Fibroblast of the aortic adventitia (primary cell): ENCODE measurements at places on chromosomes 1 and 21.

DNA sequence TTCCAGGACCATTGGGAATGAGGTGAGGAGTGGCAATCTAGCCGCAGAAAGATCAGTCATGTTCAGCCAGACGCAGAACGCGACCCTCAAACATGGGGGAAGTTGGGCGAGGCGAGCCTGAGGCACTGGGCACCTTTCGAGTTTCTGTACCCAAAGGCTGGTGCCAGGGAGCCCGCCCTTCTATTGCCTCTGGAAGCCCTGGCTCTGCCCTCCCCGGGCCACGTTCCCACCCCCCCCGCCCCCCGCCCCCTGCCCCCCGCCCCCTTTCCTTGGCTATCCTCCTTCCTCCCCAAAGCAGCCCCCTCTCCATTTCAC is 2.2 kb upstream of the ZBTB7B start:
- no peak for DNase-seq

DNA sequence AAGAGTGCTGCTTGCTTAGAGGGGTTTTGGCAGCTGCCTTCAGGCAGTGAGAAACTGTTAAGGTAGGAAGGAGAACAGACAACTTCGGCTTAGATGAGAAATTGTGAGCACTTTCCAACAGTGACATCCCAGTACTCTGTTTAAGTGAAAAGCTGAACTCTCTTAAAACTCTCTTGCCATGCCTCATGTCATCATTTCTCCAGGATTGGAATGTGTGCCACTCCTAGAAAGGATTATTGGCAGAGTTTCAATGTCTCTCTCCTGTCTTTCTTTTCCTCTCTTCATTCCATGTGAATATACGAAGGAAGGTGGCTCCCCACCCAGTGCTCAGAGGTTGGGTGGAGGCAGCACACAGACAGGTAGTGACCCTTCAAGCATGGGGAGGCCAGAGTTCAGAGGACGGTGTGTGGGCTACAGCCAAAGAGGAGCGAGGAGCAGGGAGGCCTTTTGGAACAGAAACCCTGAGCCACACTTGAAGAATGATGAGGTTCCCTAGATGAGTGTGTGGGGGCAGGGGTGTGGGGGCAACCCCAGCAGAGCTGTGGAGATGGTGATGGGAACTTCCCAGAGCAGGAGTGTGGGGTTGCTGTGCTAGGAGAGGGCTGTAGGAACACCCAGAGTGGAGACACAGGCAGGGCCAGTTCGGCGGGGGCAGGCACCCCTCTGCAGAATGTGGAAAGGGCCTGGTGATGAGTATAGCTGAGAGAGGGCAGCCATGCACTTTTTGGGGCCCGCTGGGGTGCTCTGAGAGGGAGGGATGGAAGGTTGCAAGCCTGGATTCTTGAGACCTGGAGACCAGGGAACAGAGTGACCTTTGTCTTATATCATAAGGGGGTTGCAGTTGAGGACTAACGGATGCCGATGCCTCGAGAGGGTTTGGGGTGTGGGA is 58.8 kb downstream of the GALNT2 start:
- DNase-seq = peak; percentile 47

DNA sequence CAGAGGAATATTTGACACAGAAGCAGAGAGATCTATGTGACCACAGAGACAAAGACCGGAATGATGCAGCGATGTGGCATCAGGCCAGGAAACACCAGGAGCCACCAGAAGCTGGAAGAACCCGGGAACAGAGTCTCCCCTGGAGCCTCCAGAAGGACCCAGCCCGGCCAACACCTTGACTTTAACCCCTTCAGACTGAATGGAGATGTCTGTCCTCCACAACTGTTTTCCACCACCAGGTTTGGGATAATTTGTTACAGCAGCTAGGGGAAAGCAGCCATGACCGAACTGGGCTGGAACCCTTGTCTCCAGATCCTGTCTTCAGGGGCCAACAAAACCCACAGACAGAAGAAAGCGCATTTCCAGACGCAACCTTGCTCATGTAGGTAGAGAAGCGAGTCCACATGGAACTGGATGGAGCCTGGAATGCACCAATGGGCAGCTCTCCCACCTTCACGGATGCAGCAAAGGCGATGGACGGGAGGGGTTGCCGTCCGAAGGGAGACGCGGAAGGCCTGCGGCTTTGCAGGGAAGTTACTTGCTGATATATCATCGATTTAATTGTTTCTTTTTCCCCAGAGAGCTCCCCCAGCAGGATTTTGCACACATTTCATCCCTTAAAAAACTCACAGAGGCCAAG is 396.6 kb downstream of the NPHP4 start:
- no peak for DNase-seq

DNA sequence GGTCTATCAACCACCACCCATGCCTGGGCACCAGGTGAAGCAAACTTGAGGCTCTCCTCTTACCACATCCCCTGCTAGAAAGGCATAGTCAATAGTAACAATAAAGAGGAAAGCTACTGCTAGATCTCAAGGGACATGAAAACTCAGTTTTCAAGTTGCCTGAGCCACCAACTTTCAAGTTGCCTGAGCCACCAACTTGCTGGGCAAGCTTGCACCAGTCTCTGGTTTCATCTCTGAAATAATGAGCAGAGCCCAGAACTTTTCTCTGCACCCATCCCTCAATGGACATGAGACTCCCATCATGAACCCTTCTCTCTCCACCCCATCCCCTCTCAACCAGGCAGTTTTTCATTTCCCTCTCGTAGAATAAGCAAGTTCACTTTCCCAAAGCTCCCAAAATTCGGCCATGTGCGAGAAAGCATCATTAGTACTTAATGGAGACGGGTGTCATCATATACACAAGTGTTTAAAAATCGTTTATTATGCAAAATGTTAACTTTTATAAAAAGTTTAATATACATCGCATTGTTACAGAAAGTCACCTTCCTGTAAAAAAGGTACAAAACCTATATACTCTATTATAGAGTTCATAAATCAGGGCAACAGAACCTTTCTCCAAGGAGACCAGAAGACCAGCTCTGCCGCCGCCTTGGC is 1.7 kb downstream of the ID3 start:
- DNase-seq = peak; percentile 40

DNA sequence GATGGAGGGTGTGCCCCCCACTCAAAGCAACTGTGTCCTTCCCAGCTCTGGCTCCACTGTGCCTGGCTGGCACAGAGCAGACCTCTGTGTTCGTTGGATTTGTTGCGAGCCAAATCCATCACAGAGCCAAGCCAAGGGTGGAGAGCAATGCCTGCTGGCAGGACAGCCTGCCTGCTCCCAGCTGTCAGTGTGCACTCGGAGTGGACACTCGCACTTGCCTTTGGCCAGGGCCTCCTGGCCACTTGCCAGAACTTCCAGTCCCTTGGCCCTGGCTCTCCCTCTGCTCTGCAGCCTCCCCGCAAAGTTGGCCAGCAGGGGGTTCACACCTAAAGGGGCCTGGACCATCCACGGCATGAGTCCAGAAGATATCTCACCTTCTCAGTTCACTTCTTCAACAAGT is 16.4 kb downstream of the HEYL start:
- DNase-seq = no peak

- no peak for DNase-seq
These were observed 150.1 kb upstream of the SOD1 start for GRCh38 chr21:31509194-31510017.

GRCh38 chr1:237492359-237492758 is 398.4 kb downstream of the ZP4 start:
- no peak for DNase-seq

- DNase-seq = no peak
These were observed 22.9 kb downstream of the OVGP1 start for GRCh38 chr1:111404588-111404987.
